ENCODE measurements at places on chromosomes 4 and X. TPM values are rescaled to one million over a fixed set of nuclear protein-coding genes. Genes with fewer than 3 reads are reported as not detected.

The EDA gene
- total RNA-seq, result 13.1 TPM

DNA sequence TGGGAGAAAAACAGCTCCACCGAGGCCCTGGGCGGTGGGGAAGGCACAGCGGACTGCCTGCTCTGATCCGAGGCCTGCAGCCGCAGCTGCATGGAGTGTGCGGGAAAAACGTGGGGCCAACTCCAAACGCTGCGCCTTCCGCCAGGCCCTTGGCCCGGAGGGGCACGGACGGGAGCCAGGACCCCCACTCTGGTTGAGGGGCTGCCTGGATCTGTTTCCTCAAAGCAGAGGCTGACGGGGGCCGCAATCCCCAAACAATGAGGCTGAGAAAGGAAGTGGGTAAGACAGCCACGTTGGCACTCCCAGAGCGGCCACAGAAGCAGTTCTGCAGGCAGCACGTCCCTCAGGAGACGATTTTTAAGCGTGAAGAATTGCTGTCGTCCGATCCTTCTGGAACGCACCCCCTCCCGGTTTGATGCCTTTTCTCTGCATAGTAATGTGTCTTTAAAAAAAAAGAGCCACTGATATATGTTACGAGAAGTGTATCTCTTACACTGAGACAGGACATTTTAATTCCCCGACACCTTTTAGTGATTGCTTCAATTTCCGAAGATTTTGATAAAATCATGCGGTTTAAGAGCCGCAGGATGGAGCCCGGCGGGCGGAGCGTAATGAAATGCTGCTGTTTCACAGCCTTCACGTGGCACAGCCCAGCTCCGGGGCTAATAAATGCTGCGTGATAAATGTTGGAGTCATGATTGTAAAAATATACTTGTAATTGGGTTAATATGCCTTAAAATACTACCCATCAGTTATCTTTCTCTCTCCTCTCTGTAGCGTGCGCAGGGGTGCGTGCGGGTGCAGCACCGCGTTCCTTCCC lies 85.7 kb downstream of the FAM53A start:
- H3K4me3 ChIP-seq, result no peak overlapping the region
- no peak for DNase-seq
- no peaks in the 10 kb centered on the region for H3K36me3 ChIP-seq
- H3K27me3 ChIP-seq, result no peaks in the 10 kb centered on the region

The FRG2 gene
- total RNA-seq, result not detected

- H3K4me1 ChIP-seq, result no peaks in the 10 kb centered on the region
- H3K27me3 ChIP-seq, result no peaks in the 10 kb centered on the region
- no peak for DNase-seq
- H3K27ac ChIP-seq, result no peak overlapping the region
- H3K4me3 ChIP-seq, result no peak overlapping the region
- no peaks in the 10 kb centered on the region for H3K36me3 ChIP-seq
Measured at GRCh38 chrX:9977635-9978034, 10.5 kb downstream of the CLDN34 start.

The PI4K2B gene
- total RNA-seq, result 5.0 TPM

The USP51 gene
- total RNA-seq, result 1.7 TPM

DNA sequence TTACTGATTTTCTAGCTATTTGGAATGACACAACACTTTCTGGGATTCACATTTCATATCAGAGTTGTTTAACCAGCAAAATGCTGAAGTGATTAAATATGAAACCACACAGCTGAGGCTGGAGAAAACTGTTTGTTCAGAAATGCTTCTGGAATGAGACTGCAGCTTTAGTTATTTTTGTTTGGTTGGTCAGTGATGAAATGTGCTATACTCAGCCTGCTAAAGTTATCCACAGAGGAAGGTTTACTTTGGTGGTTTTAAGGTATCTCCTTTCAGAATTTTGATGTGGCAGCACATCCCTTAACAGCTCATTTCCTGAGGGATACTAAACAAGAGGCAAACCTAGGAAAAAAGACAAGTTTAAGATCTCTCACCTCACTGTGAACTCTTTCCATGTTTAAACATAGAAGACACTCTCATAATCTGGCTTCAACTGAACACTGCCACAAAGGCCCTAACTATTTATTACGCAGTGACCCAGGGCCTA lies 106.6 kb upstream of the PDE5A start:
- no peak for DNase-seq
- peak overlapping the region; percentile 88 for H3K27ac ChIP-seq
- no peaks in the 10 kb centered on the region for H3K36me3 ChIP-seq
- no peak overlapping the region for H3K4me3 ChIP-seq
- H3K27me3 ChIP-seq, result no peaks in the 10 kb centered on the region

DNA sequence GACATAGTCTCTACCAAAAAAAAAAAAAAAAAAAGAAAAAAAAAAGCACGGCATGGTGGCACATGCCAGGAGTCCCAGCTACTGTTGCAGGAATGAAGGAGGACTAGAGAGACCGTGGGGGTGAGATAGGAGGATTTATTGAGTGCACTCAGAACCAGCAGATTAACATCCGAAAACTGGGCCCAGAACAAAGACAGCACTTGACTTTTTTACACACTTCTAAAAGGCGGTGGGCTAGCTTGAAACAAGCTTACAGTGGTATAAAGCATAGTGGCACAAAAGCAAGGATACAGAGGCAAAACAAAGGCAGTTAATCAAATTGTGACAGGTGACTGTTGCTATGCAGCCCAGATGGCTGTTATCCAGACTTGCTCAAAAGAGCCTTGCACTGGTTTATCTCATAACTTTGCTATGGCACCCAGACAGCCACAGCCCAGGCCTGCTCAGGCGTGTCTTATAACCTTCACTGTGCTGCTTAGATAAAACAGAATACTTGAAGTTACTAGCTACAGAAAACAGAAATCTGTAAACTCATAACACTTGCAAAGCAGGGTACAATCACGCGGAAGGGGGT lies 9.9 kb upstream of the PI4K2B start:
- no peaks in the 10 kb centered on the region for H3K27me3 ChIP-seq
- no peak overlapping the region for H3K4me3 ChIP-seq
- no peaks in the 10 kb centered on the region for H3K4me1 ChIP-seq

DNA sequence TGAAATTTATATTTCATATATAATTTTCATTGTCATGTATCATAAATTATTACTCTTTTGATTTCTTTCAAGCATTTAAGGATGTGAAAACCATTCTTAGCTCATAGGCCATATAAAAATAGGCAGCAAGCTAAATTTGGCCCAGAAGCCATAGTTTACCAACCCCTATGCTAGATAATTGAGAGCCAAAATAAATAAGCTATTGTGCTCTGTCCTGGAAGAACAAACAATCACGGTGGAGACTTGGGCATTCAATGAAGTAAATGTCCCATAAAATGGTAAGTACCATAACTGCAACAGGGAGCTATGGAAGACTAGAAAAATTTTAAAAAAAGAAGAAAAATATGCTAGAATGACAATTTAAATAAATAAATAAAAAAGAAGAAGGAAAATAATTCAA lies 60.9 kb upstream of the PACRGL start:
- H3K27me3 ChIP-seq, result no peaks in the 10 kb centered on the region
- no peak overlapping the region for H3K27ac ChIP-seq
- DNase-seq, result no peak

The MOSPD2 gene
- total RNA-seq, result 4.3 TPM

DNA sequence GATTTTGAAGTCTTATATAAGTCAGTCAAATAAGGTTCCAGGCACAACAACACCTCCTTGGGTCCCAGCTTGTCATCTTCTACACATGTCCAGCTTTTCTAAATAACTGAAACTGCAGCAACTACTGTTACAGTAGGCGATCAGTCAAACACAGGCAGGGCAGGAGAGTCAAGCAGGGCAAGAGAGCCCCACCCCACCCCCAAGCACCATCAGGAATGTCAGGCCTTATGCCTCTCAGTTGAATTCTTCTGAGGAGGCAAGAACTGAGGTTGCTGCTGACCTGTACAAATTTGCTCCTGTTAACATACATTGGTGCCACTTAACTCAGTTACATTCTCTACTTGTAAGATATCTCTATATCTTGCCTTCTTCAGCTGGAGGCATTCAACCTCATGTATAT lies 608.8 kb upstream of the PCDH10 start:
- no peaks in the 10 kb centered on the region for H3K27me3 ChIP-seq
- no peak for DNase-seq
- H3K4me3 ChIP-seq, result no peak overlapping the region
- no peak overlapping the region for H3K27ac ChIP-seq
- H3K36me3 ChIP-seq, result no peaks in the 10 kb centered on the region
- no peaks in the 10 kb centered on the region for H3K4me1 ChIP-seq

GRCh38 chr4:108838451-108838850 lies 75.6 kb upstream of the ETNPPL start:
- no peaks in the 10 kb centered on the region for H3K36me3 ChIP-seq
- DNase-seq, result no peak
- H3K4me3 ChIP-seq, result no peak overlapping the region
- H3K4me1 ChIP-seq, result no peaks in the 10 kb centered on the region
- no peak overlapping the region for H3K27ac ChIP-seq

DNA sequence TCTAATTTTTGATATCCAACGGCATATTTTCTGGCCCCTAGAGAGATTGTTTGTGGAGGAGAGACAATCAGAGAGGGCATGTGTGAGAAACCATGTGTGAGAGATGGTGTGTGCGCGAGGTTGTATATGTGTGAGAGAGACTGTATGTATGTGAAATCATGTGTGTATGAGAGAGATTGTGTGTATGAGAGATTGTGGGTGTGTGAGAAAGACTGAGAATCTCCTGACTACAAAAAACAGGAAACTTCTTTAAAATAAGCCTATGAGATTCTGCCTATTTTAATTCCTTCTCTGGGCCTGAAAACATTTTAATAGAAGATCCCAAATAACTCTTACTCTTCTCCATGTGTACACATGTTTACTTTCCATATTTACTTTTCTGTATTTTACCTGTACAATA lies 1.5 kb upstream of the FAM241A start:
- no peaks in the 10 kb centered on the region for H3K27me3 ChIP-seq
- no peaks in the 10 kb centered on the region for H3K36me3 ChIP-seq
- no peaks in the 10 kb centered on the region for H3K4me1 ChIP-seq
- H3K4me3 ChIP-seq, result no peak overlapping the region
- H3K27ac ChIP-seq, result no peak overlapping the region

DNA sequence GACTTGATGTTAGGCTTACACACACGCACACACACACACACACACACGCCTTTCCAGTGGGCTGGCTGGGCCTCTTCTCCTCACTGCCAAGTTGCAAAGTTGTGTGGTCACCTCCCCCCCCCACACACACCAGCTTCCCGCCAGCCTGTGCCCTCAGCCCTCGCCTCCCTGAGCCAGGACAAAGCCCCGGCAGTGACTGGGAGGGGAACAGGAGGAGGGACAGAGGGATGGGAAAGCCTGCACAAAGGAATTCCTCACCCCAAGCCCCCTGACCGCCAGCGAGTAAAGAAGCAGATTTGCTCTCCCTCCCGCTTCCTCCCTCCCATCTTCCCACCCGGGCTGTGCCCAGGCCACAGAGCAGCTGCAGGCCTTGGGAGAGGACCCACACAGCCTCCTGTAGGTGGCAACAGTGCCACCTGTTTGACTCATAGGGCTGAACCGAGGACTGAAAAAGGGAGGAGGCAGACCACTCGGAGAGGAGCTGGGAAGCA lies at the start of gene GDPD2:
Gene GDPD2, plus strand, starts transcription at position 464 of the 491 bp plus-strand sequence. CDS start 1,671 bp downstream, outside the sequence.
- H3K27ac ChIP-seq, result no peak within 1 kb of the TSS
- H3K36me3 ChIP-seq, result no peaks in the 10 kb centered on the region
- DNase-seq, result no peak

- H3K27me3 ChIP-seq, result no peaks in the 10 kb centered on the region
- H3K4me3 ChIP-seq, result no peak overlapping the region
- DNase-seq, result peak; percentile 79
- H3K4me1 ChIP-seq, result no peaks in the 10 kb centered on the region
- H3K27ac ChIP-seq, result no peak overlapping the region
- H3K36me3 ChIP-seq, result no peaks in the 10 kb centered on the region
Measured at GRCh38 chr4:6720202-6720699, 4.3 kb downstream of the BLOC1S4 start.

The TMEM144 gene
- 9.7 TPM for total RNA-seq

DNA sequence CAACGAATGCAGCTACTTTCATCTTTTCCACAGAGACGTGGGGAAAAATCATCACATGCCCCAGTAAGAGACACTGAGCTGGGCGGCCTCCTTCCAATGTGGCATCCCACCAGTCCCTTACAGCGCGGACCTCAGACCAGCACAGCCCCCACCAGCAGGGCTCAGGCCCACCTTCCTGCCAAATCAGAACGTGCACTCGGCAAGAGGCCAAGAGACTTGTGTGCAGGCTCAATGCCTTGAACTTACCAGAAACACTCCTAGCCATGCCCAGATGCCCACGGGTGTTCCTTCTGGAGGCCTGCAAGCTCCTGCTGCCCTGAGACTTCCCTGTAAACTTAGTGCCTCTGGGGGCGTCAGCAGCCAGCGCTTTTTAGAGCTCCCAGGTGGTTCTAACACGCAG lies 31.2 kb downstream of the WDR1 start:
- DNase-seq, result no peak
- no peak overlapping the region for H3K4me3 ChIP-seq
- H3K4me1 ChIP-seq, result no peaks in the 10 kb centered on the region
- no peaks in the 10 kb centered on the region for H3K27me3 ChIP-seq
- H3K27ac ChIP-seq, result peak overlapping the region; percentile 60

The GAGE12H gene
- not detected for total RNA-seq

The ODAPH gene
- not detected for total RNA-seq

GRCh38 chr4:101205916-101206315 lies 141.4 kb downstream of the PPP3CA start:
- H3K27me3 ChIP-seq, result no peaks in the 10 kb centered on the region
- no peak for DNase-seq
- no peaks in the 10 kb centered on the region for H3K4me1 ChIP-seq
- H3K27ac ChIP-seq, result no peak overlapping the region

- H3K27me3 ChIP-seq, result no peaks in the 10 kb centered on the region
- no peak for DNase-seq
- H3K4me1 ChIP-seq, result no peaks in the 10 kb centered on the region
- H3K27ac ChIP-seq, result no peak overlapping the region
- no peak overlapping the region for H3K4me3 ChIP-seq
Measured at GRCh38 chrX:17442898-17443297, 67.9 kb downstream of the NHS start.

DNA sequence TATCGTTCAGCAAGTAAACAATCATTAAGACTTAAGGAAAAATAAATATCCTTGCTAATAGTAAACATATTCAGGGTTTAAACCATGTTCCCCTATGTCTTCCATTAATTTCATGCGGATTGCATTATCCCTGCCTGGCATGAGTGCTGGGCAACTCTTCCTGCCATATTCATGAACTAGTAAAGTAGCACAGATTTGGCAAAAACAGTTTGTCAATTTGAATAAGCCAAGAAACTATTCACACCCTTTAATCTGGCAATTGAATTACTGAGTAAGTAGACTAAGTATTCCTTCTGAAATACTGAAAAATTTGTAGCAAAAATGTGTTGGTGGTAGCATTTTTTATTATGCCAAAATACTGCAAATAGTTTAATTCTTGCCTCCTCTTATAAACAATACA lies 512.0 kb downstream of the NLGN4X start:
- H3K27ac ChIP-seq, result no peak overlapping the region
- H3K27me3 ChIP-seq, result no peaks in the 10 kb centered on the region
- H3K4me3 ChIP-seq, result no peak overlapping the region
- no peaks in the 10 kb centered on the region for H3K36me3 ChIP-seq
- no peaks in the 10 kb centered on the region for H3K4me1 ChIP-seq
- DNase-seq, result no peak

The MAPK10 gene
- 3.1 TPM for total RNA-seq

The BANK1 gene
- total RNA-seq, result not detected

The HMX1 gene
- not detected for total RNA-seq

- DNase-seq, result no peak
- no peak overlapping the region for H3K27ac ChIP-seq
- no peaks in the 10 kb centered on the region for H3K27me3 ChIP-seq
Measured at GRCh38 chr4:165481053-165481835, 102.4 kb downstream of the CPE start.

The PPEF1 gene
- 1.1 TPM for total RNA-seq

Measured in right atrium auricular region (tissue), 2 donors.